Posterior vena cava (tissue), 2 donors: ENCODE measurements at places on chromosomes 3 and 15. TPM values are rescaled to one million over a fixed set of nuclear protein-coding genes. Genes with fewer than 3 reads are reported as not detected.

AADACL2 gene
- total RNA-seq, result 1.2 TPM

VEPH1 gene
- total RNA-seq, result 1.7 TPM

NPAP1 gene
- not detected for total RNA-seq

TPRG1 gene
- total RNA-seq, result 15.2 TPM

PP2D1 gene
- not detected for total RNA-seq

PAK6 gene
- 0.38 TPM for total RNA-seq

FGF7 gene
- 125 TPM for total RNA-seq

UROC1 gene
- total RNA-seq, result not detected

APOD gene
- total RNA-seq, result 388 TPM

ITIH3 gene
- total RNA-seq, result 14.8 TPM

PTX3 gene
- total RNA-seq, result 84.0 TPM

LRRN1 gene
- total RNA-seq, result 1.7 TPM

PARP15 gene
- total RNA-seq, result 2.5 TPM

TGM5 gene
- 0.56 TPM for total RNA-seq

CEMIP gene
- 0.62 TPM for total RNA-seq

RNF13 gene
- 78.5 TPM for total RNA-seq

ERICH6 gene
- not detected for total RNA-seq

SLC28A2 gene
- total RNA-seq, result not detected

TTLL13 gene
- total RNA-seq, result not detected

UNC13C gene
- total RNA-seq, result 0.05 TPM

FOXL2 gene
- not detected for total RNA-seq

OR5K2 gene
- not detected for total RNA-seq

RNU5B-1 gene
- total RNA-seq, result 95.0 TPM

SAMD7 gene
- total RNA-seq, result not detected

PLS1 gene
- total RNA-seq, result not detected

THBS1 gene
- total RNA-seq, result 585 TPM
